ENCODE measurements at places on chromosomes 7 and 10.

DNA sequence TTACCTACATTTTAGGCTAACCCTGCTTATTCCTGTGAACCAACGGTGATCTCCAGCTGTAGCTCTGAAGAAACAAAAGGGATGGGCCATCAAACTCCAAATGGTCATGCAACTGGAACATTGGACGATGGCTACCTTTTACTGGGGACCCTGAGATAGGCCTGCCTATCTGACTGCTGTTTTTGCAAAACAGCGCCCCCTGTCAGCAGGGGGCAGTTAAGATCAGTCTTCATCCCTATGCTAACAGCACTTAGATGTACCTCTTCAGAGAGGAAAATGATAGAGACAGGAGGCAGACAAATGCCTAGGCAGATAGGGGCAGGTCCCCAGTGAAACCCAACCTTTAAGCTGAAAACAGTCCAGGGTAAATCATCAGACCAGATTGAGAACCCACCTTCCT, 1085.4 kb upstream of the SORCS1 start:
- H3K4me1 ChIP-seq: no peaks in the 10 kb centered on the region
- H3K36me3 ChIP-seq: no peaks in the 10 kb centered on the region
- no peak overlapping the region for H3K4me3 ChIP-seq

GRCh38 chr7:70114806-70115205, 516.5 kb downstream of the AUTS2 start:
- no peaks in the 10 kb centered on the region for H3K27me3 ChIP-seq
- H3K4me3 ChIP-seq: no peak overlapping the region
- H3K4me1 ChIP-seq: no peaks in the 10 kb centered on the region
- H3K27ac ChIP-seq: no peak overlapping the region

GRCh38 chr7:157811946-157812345, 475.1 kb downstream of the DNAJB6 start:
- no peak overlapping the region for H3K4me3 ChIP-seq
- no peaks in the 10 kb centered on the region for H3K36me3 ChIP-seq
- H3K27me3 ChIP-seq: peaks cover 5% of the 10 kb centered on the region
- DNase-seq: no peak
- H3K4me1 ChIP-seq: no peaks in the 10 kb centered on the region
- H3K27ac ChIP-seq: no peak overlapping the region

DNA sequence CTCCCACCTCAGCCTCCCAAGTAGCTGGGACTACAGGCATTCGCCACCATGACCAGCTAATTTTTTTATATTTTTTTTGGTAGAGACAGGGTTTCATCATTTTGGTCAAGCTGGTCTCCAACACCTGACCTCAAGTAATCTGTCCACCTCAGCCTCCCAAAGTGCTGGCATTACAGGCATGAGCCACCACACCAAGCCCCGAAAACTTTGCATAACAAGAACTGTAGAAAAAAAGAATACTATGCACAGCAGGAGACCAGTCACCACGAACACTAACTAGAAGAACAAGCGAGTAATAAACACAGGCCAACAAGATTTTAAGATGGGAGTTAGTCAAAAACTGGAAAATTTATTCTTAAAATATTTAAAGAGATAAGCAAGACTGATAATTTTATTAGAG, 447.0 kb downstream of the ETV1 start:
- H3K36me3 ChIP-seq: no peaks in the 10 kb centered on the region
- DNase-seq: no peak
- H3K27me3 ChIP-seq: no peaks in the 10 kb centered on the region
- H3K4me3 ChIP-seq: no peak overlapping the region
- H3K4me1 ChIP-seq: peaks cover 13% of the 10 kb centered on the region
- H3K27ac ChIP-seq: no peak overlapping the region

- H3K27me3 ChIP-seq: peaks cover 18% of the 10 kb centered on the region
- no peaks in the 10 kb centered on the region for H3K36me3 ChIP-seq
- no peak overlapping the region for H3K4me3 ChIP-seq
- H3K27ac ChIP-seq: no peak overlapping the region
- no peaks in the 10 kb centered on the region for H3K4me1 ChIP-seq
- DNase-seq: no peak
These were observed 92.0 kb downstream of the TCERG1L start for GRCh38 chr10:131219584-131219886.

GRCh38 chr10:103990121-103990520, 23.2 kb downstream of the SLK start:
- no peak overlapping the region for H3K4me3 ChIP-seq
- H3K27ac ChIP-seq: no peak overlapping the region
- no peaks in the 10 kb centered on the region for H3K27me3 ChIP-seq
- H3K36me3 ChIP-seq: peaks cover 3% of the 10 kb centered on the region
- DNase-seq: no peak

- H3K27ac ChIP-seq: no peak overlapping the region
- no peak overlapping the region for H3K4me3 ChIP-seq
- no peaks in the 10 kb centered on the region for H3K36me3 ChIP-seq
- peaks cover 3% of the 10 kb centered on the region for H3K27me3 ChIP-seq
These were observed 43.4 kb upstream of the KLF14 start for GRCh38 chr7:130777426-130777825.

- no peaks in the 10 kb centered on the region for H3K36me3 ChIP-seq
- no peak for DNase-seq
- no peaks in the 10 kb centered on the region for H3K4me1 ChIP-seq
- H3K27ac ChIP-seq: no peak overlapping the region
- H3K27me3 ChIP-seq: no peaks in the 10 kb centered on the region
These were observed 679.4 kb upstream of the C7orf33 start for GRCh38 chr7:147911201-147911601.

DNA sequence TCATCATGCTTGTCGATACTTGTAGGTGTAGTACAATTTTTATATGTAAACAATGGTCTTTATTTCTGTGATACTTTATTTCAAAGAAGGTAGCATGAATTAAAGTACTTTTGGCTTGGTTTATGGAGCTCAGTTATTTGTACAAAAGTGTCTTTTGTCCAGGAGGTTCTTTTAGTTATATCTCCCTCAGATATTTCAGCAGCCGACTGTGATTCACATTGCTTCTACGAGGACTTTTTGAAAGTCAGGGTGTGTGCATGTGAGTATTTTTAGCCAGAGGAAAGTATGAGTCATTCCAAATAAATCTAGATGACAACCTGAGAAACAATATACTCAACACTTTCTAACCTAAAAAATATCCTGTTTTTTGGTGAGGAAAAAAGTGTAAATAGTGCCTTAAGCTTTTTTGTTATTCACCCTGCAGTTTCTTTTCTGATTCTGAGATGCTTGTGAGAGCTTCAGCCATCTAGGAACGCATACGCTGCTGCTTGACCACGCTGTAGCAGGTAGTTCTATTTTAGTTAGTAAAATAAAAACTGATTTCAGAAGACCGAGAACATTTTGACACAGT, 595 bp upstream of the SUN1 start:
- DNase-seq: no peak
- H3K4me3 ChIP-seq: no peak overlapping the region
- H3K27ac ChIP-seq: peak overlapping the region; percentile 68
- H3K4me1 ChIP-seq: peaks cover 15% of the 10 kb centered on the region
- no peaks in the 10 kb centered on the region for H3K27me3 ChIP-seq

- H3K4me3 ChIP-seq: no peak overlapping the region
- no peaks in the 10 kb centered on the region for H3K4me1 ChIP-seq
- peak overlapping the region; percentile 7 for H3K27ac ChIP-seq
- H3K27me3 ChIP-seq: peaks cover 4% of the 10 kb centered on the region
- H3K36me3 ChIP-seq: no peaks in the 10 kb centered on the region
- DNase-seq: no peak
These were observed 24.6 kb downstream of the PAPOLB start for GRCh38 chr7:4837041-4837802.

- peak overlapping the region; percentile 88 for H3K27ac ChIP-seq
- H3K36me3 ChIP-seq: no peaks in the 10 kb centered on the region
- H3K27me3 ChIP-seq: no peaks in the 10 kb centered on the region
- peaks cover 23% of the 10 kb centered on the region for H3K4me1 ChIP-seq
- DNase-seq: no peak
- peak overlapping the region; percentile 4 for H3K4me3 ChIP-seq
These were observed 177.1 kb downstream of the EVX1 start for GRCh38 chr7:27419581-27420177.

- H3K36me3 ChIP-seq: peaks cover 4% of the 10 kb centered on the region
- peak within 1 kb of the TSS; percentile 81 for H3K4me3 ChIP-seq
- peak within 1 kb of the TSS; percentile 86 for H3K27ac ChIP-seq
These were observed at the start of gene ZMIZ2 for GRCh38 chr7:44748045-44748947. TSS of gene ZMIZ2 (plus strand) at chr7:44748847. CDS start at chr7:44756250, 7,403 bp downstream.

DNA sequence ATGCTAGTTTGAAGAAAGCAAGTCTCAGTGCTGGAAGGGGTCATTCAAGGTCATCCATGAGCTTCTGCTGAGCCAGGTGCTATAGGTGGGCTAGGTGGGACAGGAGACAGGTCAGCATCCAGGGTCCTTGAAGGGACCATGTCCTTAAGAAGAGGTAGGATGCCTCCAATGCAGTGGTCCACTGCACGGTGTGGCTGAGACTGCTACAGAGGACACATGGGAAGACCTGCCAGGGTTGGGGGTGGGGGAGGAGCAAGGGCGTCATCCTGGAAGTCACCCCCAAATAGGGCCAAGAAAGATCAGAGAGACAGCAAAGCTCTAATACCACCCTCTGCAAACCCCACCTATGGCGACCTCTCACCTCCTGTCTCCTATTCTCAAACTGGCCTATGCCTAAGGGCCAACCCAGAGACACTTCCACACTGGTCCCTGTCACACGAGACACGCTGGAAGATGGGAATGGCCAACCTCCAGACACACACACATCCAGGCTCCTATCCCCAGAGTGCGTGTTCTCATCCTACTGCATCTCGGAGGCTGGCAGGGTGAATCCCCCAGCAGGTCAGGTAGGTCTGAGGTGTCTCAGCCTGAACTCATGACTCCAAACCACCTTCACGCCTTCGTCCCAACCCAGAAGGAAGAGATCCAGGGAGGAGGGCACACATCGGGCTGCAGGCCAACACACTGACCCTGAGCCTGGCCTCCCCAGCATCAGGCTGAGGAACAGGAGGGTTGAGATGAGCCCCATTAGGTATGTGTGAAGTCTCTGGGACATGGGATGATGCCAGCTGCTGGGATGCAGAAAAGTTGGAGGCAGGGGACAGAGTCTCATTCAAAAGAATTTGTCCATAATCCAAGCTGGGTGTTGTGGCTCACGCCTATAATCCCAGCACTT, 5.6 kb upstream of the PPP1R35 start:
- H3K27ac ChIP-seq: no peak overlapping the region
- no peak for DNase-seq
- H3K36me3 ChIP-seq: no peaks in the 10 kb centered on the region
- no peaks in the 10 kb centered on the region for H3K27me3 ChIP-seq
- H3K4me3 ChIP-seq: no peak overlapping the region
- peaks cover 2% of the 10 kb centered on the region for H3K4me1 ChIP-seq
